SK-N-DZ (cell line): ENCODE measurements at places on chromosomes 11 and 22.

- no peak for DNase-seq
Measured at GRCh38 chr22:44424867-44425693, 73.0 kb downstream of the RTL6 start.

DNA sequence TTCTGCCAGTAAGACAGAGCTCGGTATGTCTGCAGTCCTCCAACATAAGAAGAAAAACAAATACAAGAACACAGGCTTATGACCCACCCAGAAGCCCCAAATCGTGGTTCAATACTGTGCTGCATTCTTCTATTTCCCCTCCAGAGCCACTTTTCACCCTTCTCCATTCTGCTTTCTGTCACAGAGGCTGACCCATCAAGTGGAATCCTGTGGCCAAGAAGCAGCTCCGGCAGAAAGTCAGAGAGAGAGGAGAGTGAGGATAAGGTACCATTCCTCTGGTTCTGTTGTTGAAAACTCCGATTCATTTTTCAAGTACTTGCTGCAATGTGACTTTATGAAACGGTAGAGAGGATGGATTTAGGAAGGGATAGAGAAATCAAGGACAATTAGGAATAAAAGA lies 30.4 kb downstream of the PGM2L1 start:
- no peak for DNase-seq

- no peak for DNase-seq
Measured at GRCh38 chr11:70703141-70704064, 305.1 kb downstream of the CTTN start.

- DNase-seq = no peak
Measured at GRCh38 chr11:36300650-36301049, 4.6 kb downstream of the PRR5L start.

DNA sequence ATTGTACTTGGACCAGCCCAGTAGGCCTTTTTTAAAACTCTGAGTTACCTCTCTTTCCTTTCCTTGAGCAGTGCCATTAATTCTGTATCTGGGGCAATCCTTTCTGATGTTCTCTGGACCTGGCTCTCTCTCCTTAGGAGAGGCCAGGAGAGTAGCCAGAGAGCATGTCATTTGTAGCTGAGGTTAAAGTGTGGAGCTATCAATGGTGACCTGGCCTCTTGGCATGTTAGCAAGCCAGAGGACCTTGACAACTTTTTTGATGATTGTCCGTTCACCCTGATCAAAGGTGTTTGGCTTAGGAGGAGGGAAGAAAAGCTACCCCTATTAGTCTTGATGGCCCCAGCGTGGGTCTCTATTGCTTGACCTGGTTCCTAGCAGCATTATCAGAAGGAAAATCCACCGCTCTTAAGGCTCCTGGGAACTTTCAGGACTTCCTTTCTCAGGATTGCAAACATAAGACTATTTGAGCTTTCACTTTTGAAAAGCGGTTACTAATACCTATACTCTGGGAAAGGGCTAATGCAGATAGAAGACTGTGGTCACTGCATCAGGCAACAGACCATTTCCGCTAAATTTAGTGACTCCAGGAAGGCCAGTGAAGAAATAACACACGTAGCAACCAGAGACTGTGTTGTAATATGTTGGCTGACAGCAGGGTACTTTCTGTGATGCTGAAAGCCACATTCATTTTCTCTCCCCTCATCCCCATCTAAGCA lies 18.2 kb downstream of the LIMK2 start:
- DNase-seq = no peak

DNA sequence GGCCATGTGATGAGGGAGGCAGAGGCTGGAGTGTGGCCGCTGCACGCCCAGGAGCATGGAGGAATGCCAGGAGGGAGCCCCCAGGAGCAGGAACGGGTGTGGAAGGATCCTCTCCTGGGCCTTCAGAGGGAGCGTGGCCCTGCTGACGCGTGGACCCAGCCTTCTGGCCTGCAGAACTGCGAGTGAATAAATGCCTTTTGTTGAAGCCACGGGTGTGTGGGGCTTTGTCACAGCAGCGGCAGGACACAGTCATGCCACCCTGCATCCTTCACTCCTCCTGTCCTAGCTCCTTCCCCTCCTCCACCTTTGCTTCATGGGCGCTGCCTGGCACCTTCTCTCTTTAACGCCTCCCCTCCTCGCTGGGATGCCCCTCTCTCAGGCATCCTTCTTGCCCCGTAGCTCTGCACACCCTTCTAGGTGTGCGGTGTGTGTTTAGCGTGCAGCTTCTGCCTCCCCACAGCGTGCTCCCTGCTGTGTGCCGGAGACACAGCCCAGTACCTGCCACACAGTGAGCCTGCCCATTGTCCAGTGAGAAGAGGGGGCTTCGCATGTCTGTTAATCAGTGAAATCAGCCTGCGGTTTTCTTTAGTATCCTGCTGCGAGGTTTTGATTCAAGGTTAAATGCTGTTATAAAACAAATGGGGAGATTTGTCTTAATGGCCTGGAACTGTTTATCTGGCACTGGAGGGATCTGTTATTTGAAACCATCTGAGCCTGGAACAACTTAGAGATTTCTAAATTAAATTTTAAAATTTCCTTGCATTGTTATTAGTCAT lies 459.6 kb downstream of the TBC1D22A start:
- no peak for DNase-seq

- DNase-seq = no peak
Measured at GRCh38 chr11:35182317-35182939, 43.5 kb downstream of the CD44 start.

DNA sequence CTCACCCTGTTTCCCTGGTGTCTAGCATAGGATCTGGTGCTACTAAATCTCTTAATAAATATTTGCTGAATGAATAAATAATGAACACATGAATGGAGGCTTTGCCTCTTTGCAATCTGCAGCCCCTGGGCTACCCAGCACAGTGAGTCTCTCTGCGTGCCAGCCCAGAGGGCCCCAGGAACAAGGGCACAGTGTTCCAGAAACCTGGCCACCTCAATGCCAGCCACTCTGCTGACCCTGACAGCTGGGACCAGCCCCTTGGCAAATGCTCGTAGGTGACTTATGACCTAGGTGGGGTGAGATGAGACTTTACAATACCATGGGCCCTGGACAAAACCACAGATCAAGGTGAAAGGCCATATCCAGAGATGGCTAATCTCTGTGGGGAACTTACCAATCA lies 31.6 kb downstream of the UQCR10 start:
- DNase-seq = no peak

- DNase-seq = no peak
Measured at GRCh38 chr22:24043958-24044357, 32.9 kb downstream of the CABIN1 start.

DNA sequence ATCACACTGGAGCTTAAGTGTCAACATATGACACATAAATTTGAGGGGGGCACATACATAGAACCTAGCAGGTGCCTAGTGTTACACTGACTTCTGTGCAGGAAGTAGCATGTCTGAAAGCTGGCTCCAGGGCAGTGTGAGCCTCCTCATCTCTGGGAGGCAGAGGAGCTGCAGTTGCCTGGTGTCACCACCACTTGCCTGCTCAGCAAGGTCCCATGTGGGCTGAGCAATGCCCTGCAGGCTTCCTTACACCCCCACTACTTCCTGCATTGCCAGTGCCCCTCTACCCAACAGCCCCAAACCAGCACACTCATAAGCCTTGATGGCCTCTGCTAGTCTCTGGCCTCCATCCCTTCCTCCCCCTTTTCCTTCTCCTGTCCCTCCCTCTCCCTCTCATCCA lies 165.8 kb downstream of the BUD13 start:
- DNase-seq = no peak

DNA sequence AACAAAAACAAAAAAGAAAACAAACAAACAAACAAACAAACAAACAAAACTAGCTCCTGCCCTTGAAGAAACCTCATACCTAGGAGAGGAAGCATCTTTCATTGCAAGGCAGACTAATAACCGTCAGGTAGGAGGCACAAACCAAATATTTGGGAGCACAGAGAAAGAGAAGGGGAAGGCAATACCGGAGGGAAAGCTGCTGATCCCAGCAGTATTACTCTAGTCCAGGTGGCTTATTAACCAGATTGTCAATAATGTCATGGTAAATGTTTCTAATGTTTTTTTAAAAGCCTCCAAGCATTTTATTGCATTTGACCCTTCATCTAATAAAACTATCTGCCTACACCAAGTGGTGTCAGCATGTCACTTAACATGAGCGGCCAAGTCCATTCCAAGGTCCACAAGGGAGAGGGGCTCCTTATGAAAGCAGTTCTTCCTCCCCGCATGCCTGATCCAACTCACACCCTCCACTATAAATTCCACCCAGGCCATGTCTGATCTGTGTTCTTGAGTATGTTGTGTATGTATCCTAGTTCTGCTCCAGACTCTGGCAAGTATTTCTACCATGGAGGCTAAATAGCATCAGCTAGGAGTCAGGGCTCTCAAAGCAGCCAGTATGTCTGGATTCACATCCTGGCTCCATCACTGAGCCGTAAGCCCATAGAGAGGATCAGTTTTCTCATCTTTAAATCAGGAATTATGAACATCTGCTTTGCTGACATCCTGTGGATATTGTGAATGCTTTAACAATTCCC lies 208.1 kb upstream of the TENM4 start:
- DNase-seq = no peak
